ELF-1 (cell line): ENCODE measurements at places on chromosomes 3 and 15.

DNA sequence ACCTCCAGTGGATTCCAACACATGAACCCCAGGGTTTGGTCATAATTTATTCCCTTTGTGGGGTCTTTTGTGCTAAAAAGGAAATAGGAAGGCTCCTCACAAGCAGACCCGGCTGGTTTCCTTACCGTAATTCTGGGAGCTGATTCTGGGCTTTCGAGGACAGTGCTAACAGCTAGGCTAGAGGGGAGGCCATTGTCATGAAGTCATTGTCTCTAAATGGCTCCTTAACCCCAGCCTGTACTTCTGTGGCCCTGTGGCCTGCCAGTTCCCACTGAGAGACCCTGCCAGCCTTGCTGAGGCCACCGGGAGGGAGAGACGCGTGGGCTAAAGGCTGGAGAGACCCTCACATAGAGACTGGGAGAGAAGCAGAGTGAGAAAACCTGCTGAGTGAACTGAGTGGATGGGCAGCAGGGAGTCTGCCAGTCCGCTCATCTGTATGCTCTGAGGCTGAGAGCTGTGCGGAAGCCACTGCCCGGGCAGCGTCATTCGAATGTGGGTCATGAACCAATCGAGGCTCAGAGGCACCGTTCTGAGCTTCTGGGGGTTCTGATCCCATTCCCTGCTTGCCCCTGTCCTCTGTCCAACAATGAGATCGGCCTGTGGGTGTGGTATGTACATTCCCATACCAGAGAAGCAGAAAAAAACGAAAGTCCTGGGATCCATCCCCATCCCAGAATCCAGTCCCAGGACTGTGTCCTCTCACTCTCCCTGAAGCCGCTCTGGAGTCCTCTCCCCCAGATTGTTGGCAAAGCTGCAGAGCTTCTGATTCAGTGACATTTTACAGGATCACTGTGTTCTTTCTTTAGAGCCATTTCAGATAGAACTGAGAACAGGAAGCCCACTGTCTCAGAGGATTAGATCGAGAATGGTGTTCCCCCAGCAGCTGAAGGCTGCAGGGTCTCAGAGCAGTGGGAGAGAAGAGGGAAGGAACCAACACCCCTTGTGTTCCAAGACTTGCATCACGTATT lies 21.3 kb upstream of the DGKG start:
- DNase-seq: no peak

DNA sequence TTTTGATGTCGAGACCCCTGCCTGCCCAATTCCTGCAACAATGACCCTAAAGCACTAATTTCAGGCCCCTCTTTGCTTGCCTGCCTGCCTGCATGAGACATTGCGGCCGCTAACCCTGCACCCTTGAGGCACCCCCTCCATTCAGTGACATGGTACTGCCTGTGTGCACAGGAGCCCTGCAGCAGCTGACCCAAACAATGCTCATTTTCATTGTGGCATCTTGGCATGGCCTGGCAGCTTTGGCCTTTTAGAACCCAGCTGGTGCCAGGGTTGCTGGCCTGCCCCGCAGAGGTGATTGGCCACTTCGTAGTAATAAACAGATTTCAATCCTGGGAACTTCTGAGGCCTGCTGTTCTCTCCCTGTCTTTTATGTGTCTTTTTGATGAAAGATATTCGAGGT lies 33.8 kb downstream of the SLCO3A1 start:
- DNase-seq: no peak

GRCh38 chr15:26893351-26894065 lies 26.6 kb downstream of the GABRA5 start:
- no peak for DNase-seq

DNA sequence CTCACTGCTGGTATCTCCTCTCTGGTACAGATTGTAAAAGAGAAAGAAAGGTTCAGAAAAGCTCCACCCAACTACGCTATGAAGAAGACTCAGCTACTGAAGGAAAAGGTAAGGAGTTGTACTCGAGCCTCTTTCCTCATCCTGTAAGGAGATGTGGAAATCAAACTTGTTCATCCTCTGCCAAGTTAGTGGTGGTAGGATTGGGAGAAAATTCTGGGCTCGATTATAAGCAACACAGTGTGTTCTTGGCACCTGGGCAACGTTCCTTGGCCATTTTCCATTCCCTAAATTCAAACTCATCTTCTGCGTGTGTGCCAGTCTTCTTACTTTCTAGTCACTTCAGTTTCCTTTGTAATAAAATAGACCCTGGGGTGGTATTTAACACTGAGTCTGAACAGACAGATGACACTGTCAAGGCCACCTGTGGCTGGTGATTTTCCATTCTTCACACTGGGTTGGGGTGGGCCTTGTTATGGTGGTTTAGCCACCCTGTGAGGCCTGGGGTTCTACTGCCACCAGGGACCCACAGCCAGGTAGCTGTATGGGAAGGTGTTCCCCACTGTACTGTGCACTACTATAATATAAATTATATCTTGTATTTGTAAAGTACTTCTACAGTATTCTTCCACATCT lies 17.1 kb upstream of the ITPKA start:
- no peak for DNase-seq

DNA sequence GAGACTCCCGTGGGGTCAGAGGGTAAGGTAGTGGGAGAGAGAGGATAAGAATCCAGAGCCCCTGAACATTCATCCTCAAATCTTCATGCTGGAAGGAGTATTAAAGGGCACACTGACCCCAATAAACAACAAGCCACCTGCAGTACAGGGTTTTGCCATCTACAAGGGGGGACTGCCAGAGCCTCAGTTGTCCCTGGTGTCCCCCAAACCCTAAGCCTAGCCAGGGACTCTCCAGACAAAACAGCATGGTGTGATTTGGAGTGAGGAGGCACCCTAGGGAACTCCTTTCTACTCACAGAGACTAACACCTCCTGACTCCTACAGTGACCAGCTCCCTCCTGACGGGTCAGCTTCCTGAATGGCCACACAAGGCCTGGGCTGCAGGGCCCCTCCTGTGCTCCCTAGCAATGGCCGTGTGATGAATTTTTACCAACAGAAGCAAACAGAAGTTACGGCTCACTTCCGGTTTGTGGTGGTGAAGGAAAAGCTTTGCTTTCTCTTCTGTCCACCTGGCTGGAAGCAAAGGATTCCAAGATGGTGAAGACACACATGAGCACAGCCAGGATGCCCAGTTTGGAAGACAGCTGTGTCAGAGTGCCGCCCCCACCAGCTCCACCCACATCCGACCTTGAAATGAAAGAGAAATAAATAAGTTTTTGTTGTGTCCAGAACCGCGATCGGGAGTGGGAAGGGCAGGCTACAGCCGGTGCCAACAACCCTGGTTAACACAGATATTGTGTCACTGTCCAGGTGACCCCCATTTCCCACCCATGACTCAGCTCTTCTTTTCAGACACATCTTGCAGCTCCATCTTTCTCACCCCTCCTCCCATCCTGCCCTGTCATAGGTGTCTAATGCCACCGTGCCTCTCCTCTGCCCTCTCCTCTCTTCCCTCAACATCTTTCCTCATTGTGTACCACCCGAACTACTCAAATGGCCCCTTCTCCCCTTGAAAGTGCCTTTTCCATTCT lies 69.6 kb upstream of the ATP13A3 start:
- no peak for DNase-seq

- no peak for DNase-seq
These were observed 33.1 kb upstream of the SEC22A start for GRCh38 chr3:123168605-123169004.

GRCh38 chr3:78906245-78906644 lies 861.6 kb downstream of the ROBO1 start:
- DNase-seq: no peak

DNA sequence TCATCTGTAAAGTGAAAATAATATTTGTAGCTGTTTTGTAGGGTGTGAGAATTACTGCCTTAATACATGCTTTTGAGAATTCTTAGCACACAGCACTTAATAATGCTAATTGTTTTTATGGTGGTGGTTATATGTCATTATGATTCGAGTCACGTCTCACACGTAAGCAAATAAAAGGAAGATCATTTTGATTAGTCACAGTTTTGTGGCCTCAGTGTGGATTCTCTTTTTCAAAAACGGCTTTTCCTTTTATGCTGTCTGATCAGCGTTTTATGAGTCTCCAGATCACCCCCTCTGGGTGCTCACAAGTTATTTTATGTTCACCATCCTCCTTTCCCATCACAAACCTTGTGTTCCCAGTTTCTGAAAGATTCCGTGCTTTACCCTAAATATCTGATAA lies 255.6 kb upstream of the CNTN4 start:
- DNase-seq: no peak

DNA sequence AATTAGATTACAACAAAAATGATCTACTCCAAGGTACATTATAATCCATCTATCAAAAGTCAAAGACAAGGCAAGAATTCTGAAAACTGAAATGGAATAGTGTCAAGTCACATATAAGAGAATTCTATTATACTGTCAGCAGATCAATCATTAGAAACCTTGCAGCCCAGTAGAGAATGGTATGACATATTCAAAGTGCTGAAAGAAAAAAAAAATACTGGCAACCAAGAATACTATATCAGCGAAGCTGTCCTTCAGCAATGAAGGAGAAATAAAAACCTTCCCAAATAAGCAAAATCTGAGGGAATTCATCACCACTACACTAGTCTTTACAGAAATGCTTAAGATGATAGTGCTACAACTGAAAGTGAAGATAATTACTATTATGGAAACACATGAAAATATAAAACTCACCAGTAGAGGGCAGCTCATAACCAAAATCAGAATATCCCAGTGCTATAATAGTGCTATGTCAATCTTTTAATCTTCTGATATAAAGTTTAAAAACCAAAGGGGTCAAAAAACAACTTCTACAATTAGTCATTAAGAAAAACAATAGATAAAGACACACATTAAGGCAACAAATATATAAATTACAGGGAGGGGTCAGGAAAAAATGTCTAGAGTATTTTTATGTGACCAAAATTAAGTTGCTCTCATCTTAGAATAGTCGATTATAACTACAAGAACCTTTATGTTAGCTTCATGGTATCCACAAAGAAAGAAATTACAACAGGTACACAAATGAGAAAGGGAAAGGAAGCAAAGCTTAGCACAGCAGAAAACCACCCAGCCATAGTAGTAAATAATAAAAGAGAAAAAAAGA lies 190.7 kb upstream of the CNTN6 start:
- DNase-seq: no peak

GRCh38 chr3:149247929-149248691 lies 26.5 kb upstream of the CP start:
- no peak for DNase-seq

- DNase-seq: no peak
These were observed 187.1 kb upstream of the THBS1 start for GRCh38 chr15:39393575-39394335.
